ENCODE measurements at places on chromosomes 6 and 20.

DNA sequence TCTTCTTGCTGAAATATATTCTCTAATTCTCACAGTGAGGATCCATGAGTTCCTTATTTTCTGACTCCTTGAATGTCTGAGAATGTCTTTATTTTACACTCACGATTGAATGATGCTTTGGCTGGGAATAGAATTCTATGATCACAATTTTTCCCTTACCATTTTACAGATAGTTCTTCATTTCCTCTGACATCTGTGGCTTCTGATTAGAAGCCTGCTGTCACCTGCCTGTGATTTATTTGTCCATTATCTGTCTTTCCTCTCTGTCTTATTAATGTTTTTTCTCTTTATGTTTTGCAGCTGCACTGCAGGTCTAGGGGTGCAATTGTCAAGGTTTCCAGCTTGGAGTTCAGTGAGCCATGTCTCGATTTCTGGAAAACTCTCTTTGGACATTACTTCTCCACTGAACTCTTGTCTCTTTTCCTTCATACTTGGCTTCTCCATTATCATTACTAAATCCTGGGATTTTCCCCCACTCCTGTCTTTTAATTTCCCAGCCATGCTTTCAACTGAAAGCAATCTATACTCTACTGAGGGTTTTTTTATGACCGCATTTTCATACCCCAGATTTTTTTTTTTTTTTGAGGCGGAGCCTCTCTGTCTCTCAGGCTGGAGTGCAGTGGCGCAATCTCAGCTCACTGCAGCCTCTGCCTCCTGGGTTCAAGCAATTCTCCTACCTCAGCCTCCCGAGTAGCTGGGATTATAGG is 121.2 kb upstream of the PRND start:
- no peak for DNase-seq

DNA sequence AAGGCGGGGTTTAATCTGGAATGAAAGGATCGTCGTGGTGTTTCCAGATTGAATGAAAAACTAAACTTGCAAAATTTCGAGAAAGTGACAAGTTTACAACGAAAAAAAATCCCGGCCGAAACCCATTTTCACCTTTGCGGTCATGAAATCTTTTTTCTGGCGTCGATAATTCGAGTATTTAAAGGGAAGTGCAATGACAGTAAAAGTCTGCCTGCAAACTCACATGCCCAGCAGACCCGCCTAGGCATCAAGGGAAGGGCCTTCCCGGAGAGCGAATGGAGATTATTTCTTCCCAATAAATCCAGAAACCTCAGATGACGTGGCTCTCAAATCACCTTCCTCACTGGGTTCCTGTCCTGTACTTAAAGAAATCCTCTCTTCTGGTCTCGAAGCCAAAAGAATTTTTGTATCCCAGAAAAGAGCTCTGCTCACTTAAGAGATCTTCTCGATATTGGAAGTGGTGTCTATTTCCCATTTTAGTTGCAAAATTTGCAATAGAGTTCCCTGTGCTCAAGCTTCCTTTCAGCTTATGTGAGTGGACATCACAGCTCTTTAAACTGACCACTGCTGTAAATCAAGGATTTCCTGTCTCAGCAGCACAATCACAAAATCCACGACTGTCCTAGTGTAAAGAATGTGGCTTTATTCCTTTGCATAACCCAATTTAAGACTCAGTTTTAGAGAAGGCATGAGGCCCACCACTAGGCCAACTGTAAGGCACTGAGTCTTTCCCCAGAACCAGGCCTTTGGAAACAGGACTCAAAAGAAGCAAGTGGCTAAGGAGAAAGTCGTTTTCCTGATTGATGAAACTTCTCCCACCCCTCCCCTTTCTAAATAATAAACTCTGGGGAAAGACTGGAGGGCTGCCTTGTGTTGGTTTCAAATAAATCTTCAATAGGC is 3.9 kb downstream of the OLIG3 start:
- DNase-seq, result no peak

GRCh38 chr20:38180781-38181180 is 15.7 kb upstream of the TGM2 start:
- DNase-seq, result no peak

DNA sequence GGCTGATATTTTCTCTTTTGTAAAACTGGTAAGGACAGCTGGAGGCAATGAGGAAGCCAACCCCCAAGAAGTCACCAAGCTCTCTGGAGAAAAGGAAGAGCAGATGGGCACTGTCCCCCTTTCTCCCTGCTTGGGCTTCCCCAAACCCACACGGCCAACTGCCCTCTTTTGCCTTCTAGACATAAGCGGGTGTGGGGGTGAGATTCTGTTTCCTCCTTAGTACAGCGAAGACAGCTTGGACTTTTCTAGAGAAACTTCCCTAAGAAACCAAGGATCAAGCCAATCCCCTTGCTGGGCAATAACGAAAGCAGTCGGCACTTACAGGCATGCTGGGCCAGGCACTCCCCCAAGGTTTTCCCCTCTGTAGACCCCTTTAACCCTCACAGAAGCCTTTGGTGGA is 110.3 kb downstream of the CDC5L start:
- DNase-seq, result no peak

DNA sequence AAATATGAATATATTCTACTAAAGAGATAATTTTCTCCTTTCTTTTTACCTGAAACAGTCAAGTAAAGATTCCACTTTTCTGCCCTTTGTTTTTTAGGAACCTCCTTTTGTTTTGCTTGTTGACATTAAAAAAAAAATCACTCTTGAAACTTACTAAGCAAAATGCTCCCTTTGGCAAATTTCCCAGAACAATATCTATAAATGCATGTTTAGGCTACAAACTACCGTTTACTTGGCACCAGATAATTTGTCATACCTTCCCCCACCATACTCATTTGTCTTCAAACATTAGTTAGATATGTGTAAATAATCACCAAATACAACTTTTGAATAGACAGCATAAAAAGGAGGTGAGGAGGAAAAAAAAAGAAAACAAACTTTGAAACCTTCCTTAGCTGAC is 604.7 kb downstream of the RFPL4B start:
- no peak for DNase-seq

DNA sequence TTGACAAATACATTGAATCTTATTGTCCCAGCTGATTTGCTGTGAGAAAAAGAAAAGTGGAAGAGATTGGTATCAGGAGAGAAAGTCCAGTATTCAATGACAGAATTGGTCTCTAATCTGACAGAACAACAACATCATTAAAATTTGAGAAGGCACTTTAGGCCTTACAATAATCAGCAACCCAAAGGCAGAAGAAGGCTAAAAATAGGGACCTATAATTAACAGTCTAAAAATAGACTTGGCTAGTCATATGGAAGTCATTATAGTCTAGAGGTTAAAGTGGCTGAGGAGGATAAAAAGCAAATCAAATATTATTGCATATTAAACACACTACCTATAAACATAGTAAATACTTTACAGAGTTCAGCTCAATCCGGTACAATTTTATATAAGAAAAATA is 393.6 kb upstream of the JAG1 start:
- no peak for DNase-seq

All from cerebellar nuclear complex (tissue), 1 donor.